Stimulated activated CD4-positive, alpha-beta T cell treated with anti-CD3 and anti-CD28 coated beads, Interleukin-1b, Interleukin-23, amount 100 ng/mL, for 4 hours (primary cell): ENCODE measurements at places on chromosomes 13 and 19.

DNA sequence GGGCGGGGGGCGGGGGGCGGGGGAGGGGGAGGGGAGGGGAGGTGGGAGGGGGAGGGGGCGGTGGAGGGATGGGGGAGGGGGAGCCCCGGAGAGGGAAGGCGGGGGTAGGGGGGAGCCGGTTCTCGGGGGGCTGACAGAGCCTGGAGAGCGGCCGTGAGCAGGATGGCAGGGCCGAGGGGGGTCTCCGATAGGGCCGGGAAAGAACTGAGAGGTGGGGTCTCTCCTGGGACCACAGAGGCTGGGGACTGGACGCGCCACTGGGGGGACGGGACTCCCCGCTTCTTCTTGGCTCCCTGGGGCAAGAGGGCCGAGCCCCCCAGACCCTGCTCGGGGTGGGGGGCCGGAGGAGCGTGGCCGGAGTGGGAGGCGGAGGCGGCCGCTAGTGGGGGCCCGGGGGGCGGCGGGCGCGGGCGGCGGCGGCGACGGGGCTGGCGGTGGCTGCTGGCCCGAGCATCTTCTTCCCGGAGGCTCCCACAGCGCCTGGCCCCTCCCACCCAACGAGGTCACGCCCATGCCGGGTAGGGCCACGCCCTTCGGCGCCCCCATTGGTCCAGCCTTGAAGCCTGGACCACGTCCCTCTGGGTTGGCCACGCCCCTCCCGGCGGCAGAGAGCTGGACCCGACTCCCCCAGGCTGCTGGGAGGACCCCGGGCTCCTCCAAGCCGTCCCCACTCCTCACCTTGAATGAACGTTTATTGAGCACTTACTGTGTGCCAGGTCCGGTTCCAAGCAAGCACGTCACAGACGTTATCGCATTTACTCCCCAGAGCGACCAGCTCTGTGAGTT lies at the start of gene NOVA2:
Gene NOVA2, minus strand, starts transcription at position 313 of the 786 bp plus-strand sequence. CDS start 514 bp downstream, outside the sequence.
- DNase-seq = no peak

GRCh38 chr19:6288737-6289136 lies 9.0 kb upstream of the MLLT1 start:
- DNase-seq = no peak

- DNase-seq = no peak
Measured at GRCh38 chr19:12984683-12985048, 10.6 kb upstream of the NFIX start.

GRCh38 chr19:18612051-18612771 lies 459 bp upstream of the TMEM59L start:
- no peak for DNase-seq

GRCh38 chr13:78680115-78680561 lies 21.2 kb upstream of the OBI1 start:
- no peak for DNase-seq
